ENCODE measurements at places on chromosomes 11 and 22. TPM values are rescaled to one million over a fixed set of nuclear protein-coding genes. Genes with fewer than 3 reads are reported as not detected.

DNA sequence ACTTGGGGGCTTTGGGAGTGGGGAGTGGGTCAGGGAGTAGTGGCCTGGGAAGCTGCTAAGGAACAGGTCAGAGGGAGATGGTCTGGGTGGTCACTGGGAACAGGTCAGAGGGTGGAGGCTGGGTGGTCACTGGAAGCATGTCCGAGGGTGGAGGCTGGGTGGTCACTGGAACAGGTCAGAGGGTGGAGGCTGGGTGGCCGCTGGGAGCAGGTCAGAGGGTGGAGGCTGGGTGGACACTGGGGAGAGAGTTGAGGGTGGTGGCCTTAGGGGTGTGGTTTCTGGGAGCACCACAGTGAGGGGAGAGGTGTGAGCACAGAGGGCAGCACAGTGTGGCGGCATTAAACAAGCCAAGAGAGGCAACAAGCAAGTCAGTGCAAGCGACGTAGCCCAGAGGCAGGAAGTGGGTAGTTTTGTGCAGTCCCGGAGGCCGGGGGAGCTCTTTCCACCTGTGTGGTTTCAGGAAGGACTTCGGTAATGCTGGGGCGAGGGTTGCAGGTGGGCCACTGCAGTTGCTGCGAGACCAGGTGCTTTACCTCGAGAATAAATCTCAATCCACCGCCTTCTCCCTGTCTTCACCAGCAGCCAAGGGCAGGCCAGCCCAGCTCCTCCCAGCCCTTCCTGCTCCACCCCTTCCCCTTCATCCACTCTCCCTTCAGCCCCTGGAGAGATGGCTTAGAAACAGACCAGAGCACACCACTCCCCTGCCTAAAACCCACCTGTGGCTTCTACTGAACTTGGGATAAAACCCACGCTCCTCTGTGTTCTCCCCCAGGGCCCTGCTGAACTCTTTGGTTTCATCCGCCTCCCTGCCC is 3.2 kb upstream of the CACNA1I start:
- DNase-seq = peak; percentile 62

- DNase-seq = no peak
Measured at GRCh38 chr22:32990187-32990586, 68.0 kb downstream of the SYN3 start.

- no peak for DNase-seq
Measured at GRCh38 chr11:95100191-95100648, 10.6 kb downstream of the ENDOD1 start.

DNA sequence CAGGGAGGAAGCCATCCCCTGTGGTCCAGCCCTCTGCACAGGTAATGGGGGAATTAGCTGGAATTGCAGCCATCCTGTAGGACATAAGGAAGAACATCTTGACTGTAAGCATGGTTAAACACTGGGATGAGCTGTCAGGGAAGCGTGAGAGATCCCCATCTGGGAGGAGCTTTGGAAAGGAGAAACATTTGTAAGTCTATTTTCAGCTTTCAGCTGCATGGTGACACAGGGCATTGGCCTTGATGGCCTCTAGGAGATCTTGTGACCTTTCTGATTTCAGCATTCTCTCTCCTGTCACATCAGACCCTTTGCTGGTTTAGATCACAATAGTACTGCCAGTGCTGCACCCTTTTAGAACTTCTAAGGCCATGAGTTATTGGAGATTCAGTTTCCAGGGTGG is 47.1 kb downstream of the BCR start:
- DNase-seq = no peak

- peak; percentile 20 for DNase-seq
Measured at GRCh38 chr11:17403980-17404759, 15.7 kb upstream of the KCNJ11 start.

- no peak for DNase-seq
Measured at GRCh38 chr11:85589373-85589772, 37.8 kb downstream of the DLG2 start.

DNA sequence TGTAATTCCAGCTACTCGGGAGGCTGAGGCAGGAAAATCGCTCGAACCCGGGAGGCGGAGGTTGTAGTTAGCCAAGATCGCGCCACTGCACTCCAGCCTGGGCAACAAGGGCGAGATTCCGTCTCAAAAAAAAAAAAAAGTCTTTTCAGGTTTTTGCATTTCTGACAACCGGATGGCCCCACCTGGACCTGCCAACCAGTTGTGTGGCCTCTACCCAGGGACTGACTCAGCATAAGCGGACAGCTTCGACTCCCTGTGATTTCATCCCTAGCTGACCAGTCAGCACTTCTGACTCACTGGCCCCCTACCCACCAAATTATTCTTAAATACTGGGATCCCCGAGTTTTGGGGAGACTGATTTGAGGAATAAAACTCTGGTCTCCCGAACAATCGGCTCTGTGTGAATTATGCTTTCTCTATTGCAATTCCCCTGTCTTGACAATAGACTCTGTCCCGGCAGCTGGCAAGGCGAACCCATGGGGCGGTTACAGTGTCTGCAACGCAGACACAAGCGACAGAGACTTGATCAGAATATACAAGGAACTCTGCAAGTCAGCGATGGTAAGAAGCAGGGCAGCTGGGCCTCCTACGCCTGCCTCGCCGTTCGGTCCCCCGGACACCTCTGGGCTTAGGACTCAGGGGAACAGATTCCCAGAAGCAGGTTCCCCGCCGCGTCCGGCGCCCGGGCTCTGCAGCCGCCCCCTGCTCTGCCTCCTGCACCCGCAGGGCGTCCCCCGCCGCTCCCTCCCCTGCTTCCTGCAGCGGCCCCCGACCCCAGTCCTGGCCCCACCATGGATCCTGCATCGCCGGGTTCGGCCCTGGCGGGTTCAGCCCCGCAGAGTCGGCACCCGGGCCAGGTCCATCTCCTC is 741 bp upstream of the TALDO1 start:
- no peak for DNase-seq

GRCh38 chr11:57312511-57313021 is 12.2 kb downstream of the TNKS1BP1 start:
- no peak for DNase-seq

- DNase-seq = no peak
Measured at GRCh38 chr11:126468102-126468521, 112.6 kb downstream of the ST3GAL4 start.

DNA sequence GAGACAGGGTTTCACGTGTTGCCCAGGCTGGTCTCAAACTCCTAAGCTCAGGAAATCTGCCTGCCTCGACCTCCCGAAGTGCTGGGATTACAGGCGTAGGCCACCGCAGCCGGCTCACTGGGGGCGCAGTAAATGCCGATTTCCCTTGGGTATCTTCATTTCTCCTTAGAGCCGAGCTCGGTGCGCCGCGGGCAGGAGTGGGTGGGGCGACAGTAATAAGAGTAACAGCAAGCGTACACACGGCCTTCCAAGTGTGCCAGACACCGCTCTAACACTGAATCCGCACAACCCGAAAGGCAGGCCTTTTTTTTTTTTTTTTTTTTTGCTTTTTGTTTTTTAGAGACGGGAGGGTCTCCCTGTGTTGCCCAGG is 500 bp upstream of the ADSL start:
- DNase-seq = peak; percentile 30

DNA sequence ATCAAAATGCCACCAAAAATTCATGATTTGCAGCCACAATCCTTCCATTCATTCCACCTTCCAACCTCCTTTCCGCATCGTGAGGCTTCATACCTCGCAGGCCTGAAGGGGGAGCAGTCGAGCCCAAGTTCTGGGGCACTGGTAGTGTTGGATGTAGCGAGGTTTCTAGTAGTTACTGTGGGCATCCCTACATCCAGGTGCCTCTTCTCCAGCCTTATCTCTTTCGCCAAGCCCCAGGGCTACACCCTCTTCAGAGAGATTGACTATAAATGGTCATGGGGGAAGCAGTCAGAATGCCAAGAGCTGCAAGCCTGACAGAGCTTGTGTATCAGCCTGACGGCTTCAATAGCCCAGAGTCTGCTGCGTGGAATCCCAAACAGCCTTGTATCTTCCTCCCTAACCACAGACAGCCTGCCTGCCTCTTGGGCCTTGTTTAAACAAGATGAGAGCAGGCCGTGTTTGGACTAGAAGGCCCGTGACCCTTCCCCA is 28.9 kb downstream of the CLMP start:
- peak; percentile 66 for DNase-seq

DNA sequence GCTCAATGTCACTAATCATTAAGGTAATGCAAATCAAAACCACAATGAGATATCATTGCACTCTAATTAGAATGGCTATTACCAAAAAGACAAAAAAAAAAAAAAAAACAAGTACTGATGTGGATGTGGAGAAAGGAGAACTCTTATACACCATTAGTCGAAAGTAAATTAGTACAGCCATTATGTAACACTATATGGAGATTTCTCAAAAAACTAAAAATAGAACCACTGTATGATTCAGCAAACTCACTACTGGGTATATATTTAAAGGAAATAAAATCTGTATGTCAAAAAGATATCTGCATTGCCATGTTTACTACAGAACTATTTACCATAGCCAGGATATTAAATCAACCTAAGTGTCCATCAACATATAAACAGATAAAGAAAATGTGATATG is 265.4 kb upstream of the ARHGAP20 start:
- DNase-seq = no peak

- peak; percentile 94 for DNase-seq
Measured at GRCh38 chr11:86116386-86116726, 47.5 kb upstream of the PICALM start.

The SYT12 gene
- polyA plus RNA-seq = 1.1 TPM

The SERPIND1 gene
- not detected for polyA plus RNA-seq

The ABTB2 gene
- polyA plus RNA-seq = 2.3 TPM

The TEX12 gene
- not detected for polyA plus RNA-seq

The PRR33 gene
- not detected for polyA plus RNA-seq

The TRIM51 gene
- not detected for polyA plus RNA-seq

The KRTAP5-10 gene
- polyA plus RNA-seq = not detected

The OR52N4 gene
- polyA plus RNA-seq = not detected
